Uterine smooth muscle cell (primary cell): ENCODE measurements at places on chromosomes 16 and 17. TPM values are rescaled to one million over a fixed set of nuclear protein-coding genes. Genes with fewer than 3 reads are reported as not detected.

The NTN1 gene
- total RNA-seq, result 0.11 and 0.12 TPM in 2 replicates

The NACA2 gene
- total RNA-seq, result not detected in 2 replicates

The SMARCE1 gene
- total RNA-seq, result 69.9 and 86.4 TPM in 2 replicates

The SLC6A4 gene
- total RNA-seq, result 0.11 and 0.12 TPM in 2 replicates

The TMED6 gene
- 0.11 TPM in 1 of 2 replicates, not detected in the other for total RNA-seq

The BRICD5 gene
- total RNA-seq, result 1.7 and 4.9 TPM in 2 replicates
